ENCODE measurements at places on chromosomes 3 and 15. TPM values are rescaled to one million over a fixed set of nuclear protein-coding genes. Genes with fewer than 3 reads are reported as not detected.

Gene RBSN
- polyA plus RNA-seq, result 17.2 TPM

Gene THSD4
- not detected for polyA plus RNA-seq

Gene LIPC
- polyA plus RNA-seq, result 1.7 TPM

Gene SLC22A13
- polyA plus RNA-seq, result not detected

Gene PAK6
- not detected for polyA plus RNA-seq
